ELF-1 (cell line): ENCODE measurements at places on chromosomes 2 and 18.

DNA sequence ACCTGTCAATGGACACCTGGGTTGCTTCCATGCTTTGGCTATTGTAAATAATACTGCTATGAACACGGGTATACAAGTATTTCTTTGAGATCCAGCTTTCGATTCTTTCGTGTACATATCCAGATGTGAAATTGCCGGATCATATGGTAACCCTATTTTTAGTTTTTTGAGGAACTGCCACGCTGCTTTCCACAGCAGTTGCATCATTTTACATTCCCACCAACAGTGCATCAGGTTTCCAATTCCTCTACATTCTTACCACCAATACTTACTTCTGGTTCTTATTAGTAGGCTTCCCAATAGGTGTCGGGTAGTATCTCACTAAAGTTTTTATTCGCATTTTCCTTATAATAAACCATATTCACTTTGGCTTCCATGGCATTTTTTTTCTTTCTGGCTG, 69.6 kb downstream of the PID1 start:
- DNase-seq: no peak

- DNase-seq: peak; percentile 9
Measured at GRCh38 chr2:88950010-88950409, 258.5 kb downstream of the RPIA start.

DNA sequence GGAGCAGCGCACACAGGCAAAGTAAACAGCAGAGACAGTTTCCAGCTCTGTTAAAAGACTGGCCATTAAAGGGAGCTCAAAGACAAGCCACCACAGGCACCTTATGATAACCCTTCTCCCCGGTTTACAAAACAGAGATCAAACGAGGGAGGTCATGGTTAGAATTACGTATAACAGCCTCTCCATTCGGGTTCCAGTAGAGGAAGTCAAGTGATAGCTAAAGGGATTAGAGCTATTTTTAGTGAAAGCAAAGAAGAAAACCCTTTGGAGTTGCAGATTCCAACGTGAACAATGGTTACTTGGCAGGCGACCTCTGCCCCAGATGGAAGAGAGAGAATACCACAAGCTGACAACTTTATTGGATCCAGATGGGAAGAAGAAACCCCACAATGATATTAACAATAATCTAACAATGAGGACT, 31.2 kb upstream of the EDAR start:
- peak; percentile 51 for DNase-seq

DNA sequence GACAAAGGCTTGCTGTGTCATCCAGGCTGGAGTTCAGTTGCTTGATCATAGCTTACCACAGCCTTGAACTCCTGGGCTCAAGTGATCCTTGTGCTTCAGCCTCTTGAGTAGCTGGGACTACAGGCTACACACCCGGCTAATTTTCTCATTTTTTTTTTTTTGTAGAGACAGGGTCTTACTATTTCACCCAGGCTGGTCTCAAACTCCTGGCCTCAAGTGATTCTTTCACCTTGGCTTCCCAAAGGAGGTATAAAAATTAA, 178.0 kb downstream of the MTCL1 start:
- no peak for DNase-seq

DNA sequence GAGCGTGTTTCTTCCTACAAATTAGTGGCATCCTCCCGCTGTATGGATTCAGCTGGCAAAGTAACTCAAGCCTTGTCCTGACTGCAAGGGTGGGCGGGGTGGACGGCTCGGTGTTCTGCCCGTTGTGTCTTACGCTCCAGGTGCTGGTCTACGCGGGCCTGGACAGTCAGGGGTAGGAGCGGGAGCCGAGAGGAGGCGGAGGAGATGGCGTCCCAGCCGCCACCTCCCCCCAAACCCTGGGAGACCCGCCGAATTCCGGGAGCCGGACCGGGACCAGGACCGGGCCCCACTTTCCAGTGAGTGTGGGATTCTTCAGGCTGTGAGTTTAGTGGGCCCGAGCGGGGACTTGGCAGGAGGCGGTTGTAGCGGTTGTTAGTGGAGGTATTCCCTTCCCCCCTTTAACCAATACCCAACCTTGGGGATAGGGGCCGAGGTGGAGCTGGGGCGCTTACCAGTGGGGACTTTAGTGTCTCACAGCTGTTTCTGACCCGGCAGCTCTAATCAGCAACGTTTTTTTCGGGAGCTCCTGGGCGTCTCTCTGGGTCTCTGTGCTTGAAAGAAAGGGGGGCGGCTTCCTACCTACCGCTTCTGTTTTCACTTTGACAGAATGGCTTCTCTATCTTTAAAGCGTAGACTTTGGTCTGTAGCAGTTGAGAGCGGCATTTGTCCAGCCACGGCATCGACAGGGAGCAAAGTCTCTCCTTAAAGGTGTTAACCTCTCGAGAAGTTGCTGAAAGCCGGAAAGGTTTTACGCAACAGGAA, at the start of the genes PEX13 and PUS10:
Gene PEX13 (plus strand): TSS at position 165 of the 762 bp plus-strand sequence. CDS start 40 bp downstream, at position 205.
Gene PUS10 (minus strand): TSS at position 700 of the 762 bp plus-strand sequence. CDS start 6,365 bp downstream, outside the sequence.
- DNase-seq: peak; percentile 86

GRCh38 chr2:121033461-121033996, 251.5 kb downstream of the TFCP2L1 start:
- no peak for DNase-seq

- no peak for DNase-seq
Measured at GRCh38 chr2:174636987-174637386, 39.4 kb upstream of the WIPF1 start.

DNA sequence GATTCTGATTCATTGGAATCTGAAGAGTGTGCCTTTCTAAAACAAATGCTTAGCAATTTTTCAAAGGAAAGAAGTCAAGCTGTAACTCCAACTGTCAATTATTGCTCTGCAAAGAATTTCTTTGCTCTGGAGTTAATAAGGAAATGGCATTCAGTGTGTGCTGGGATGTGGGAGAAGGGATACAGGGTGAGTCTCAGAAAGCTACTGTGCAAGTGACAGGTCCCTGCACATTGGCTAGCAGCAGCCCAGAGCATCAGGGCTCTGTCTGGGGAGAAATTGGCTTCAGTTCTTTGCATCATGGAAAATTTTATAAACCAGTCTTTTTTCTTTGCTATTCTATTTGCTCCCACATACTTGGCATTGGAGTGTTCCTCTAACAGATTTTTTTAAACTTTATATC, 1.1 kb upstream of the SYT4 start:
- DNase-seq: no peak

DNA sequence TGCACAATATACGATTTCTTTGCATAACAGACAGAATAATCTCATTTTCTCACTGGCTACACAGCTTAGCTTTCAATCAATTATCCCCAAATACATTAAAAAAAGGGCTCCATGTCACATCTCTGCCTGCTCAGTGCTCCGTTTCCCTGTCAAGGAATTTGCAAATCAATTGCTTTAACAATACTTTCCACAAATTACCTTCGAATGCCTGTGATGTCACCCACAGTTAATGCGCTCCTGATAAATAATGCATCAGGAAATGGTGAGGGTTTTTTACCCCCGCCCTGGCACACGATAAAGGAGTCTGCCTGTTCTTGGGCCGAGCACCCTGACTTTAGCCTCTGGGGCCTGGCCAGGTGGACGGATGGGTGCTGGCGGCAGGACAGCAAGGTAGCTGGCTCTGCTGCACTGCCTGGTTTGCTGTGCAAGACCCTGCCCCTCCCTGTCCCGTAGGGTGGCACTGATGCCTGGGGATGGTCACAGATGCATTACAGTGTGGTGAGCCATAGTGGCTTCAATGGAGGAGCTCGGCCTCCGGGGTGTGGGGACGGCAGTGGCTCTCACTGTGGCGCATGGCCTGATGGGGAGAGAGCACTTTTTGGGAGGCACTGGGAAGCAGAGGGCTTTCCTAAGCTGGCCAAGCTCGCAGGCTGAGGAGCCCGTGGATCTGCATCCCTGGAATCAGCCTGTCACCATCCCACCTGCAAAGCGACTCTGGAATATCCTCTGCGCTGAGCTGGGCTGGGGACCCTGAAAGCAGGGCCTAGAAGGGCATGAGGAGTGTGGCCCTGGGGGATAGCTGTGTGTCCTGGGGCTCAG, 88.3 kb upstream of the HS6ST1 start:
- no peak for DNase-seq

- peak; percentile 62 for DNase-seq
Measured at GRCh38 chr2:163878718-163879117, 142.9 kb upstream of the FIGN start.

DNA sequence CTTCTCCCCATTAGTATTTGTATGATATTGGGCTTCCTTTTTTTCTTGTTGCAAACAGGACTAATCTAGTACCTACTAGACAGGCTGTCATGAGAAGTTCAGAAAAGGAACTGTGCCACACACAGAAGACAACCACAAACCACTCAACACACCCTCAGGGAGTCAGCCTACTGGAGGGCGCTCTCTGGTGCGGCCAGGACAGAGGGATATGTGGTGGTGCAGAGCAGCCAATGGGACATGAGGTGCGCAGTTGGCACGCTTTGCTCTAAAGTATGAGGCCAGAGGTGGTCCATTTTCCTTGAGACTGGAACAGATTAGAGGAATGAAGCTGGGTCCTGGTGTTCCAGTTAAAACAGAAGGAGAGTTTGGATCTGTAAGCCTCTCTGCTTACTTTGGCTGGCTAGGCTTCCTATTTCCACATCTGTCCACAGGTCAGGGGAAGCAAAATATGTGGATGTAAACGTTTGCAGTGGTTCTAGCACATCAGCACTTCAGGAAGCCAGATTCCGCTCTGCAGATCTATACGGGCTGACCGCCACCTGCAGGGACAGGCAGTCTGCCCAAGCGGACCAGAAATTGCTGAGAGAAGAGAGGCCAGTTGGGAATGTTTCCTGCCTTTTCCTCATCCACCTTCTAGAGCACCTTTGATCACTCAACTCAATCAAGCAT, 114.1 kb downstream of the GFPT1 start:
- no peak for DNase-seq

DNA sequence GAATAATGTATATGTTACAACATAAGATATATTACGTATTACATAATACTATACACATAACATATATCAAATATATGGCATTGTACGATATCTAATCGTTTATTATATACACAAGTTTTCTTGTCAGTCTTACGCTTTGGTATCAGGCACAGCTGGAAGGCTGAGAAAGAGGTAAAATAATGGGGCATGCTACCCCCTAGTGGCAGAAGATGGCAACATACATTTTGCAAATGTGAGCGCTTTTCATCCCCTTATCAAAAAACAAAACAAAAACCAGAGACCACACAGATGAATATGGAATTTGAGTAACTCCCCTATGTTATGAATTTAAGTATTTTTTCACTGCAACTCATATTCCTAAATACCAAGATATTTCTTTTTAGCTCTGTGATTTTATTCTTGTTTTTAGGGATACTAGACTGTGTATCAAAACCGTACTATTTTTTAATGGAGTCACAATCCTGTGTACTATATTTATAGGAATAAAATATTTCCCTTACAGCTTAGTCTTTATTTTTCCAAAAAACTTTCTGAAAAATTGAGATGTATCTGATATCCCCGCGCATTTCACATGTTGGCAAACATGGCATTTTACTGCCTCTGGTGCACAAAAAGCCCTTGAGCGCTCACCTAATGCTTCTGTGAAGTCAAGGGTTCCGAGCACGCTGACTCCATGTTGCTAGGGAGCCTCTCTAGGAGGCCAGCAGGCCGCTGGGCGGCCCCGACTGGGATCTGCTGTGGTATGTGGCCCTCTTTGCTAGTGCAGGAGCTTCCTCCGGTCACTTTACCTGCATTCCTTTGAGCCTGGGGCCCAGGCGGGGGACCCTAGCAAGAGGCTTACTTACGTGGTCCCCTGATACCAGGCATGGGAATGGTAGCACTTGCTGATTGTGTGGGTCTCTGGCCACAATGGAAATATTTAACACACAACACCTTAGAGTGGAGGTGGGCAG, 62.5 kb downstream of the SLC4A3 start:
- DNase-seq: peak; percentile 67

GRCh38 chr2:56040189-56040588, 116.6 kb upstream of the EFEMP1 start:
- DNase-seq: no peak

DNA sequence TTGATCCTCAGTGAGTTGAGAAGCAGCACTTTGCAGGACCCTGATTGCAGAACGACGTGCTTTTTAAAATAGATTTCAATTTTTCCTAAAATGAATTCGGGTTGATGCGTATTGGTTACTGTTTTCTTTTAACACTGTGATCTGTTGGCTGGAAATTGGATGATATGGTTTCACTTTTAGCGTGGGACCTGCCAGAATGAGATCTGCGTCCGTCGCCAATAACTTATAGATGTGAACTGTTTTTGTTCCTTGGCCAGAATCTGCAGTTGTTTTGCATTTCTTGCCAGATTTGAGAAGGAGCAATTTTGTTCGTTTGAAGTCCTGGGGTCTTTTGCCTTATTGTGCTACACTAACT, 703 bp downstream of the UGGT1 start:
- peak; percentile 6 for DNase-seq

DNA sequence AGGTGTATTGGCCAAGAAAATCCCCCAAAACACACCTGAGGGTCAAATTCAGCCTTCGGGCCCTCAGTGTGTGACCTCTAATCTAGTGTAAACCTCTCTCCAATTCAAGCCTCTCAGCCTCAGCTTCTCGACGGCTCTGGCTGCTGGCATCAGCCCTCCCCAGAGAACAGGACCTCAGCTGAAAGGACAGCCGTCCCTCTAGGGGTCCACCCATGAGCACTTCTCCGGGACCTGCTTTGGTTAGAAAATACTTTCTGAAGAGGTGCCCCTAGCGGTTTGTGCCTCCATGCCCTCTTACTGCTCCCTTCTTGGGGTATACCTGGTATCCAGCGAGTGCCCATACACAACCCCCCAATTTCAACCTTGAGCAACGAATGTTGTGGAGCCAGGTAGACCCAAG, 48.8 kb downstream of the INHBB start:
- no peak for DNase-seq

DNA sequence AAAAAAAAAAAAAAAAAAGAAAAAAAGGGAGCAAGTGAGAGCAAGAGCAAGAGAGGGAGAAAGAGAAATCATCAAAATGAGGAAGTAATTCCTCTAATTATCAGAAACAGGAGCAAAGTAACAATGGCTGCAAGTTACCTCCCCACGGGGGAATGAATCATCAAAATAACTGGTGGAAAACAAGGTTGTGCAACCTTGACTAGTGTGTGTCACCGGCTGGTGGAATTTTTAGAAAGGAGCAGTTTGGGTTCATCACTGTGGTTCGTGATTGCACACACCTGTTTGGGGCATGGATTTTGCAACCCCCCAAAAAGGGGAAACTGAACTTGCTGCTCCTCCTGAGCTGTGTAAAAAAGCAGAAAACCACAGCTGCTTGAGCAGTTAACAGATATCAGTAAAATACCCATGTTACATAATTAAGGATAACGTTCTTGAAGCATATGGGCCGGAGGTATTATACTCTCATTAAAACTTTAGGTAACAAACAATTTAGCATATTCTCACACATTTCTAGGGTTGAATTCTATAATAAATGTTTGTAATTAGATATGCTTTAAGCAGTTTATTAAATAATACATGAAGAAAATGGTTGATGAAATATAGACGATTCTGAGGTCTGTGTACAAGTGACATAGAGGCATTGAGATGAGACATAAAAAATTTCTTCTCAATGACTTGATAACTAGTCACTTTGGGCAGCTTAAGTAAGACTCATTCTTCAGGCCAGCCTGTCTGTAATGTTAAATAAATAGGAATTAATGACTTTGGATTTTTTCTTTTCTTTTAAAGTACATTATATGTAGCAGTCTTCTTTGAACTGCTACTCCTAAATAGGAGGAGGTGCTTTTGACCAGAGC, 184.2 kb upstream of the ZEB2 start:
- DNase-seq: no peak
